Stimulated activated CD4-positive, alpha-beta T cell treated with anti-CD3 and anti-CD28 coated beads, Interleukin-15, amount 100 ng/mL, for 24 hours (primary cell): ENCODE measurements at places on chromosomes 2 and 18.

GRCh38 chr2:215434447-215435279, 1.2 kb downstream of the FN1 start:
- DNase-seq = no peak

DNA sequence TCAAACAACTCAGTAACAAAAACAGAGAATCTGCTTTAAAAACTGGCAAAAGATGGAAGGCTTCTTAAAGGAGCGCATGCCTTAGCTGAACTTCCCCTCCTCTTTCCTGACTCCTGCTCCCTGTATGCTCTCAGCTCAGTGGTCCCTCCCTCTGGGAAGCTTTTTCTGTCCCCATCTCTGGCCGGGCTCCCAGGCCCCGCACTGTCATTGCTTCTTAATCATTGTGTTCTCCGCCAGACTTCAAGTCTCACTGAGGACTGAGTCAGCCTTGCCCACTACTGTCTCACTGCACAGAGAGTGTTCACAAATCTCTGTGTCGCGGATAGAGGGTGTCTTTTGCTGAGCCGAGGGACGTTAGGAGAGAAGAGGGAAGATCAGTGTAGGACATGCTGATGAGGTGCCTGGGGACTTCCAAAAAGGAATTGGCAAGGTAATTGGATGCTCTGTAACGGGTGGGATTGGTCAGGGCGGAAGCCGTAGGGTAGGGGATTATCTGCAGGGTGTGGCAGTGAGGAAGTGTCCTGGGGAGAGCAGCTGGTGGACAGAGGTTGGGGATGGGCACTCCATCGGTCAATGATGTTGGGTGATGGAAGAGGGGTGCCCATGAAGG, 16.2 kb downstream of the TOGARAM2 start:
- DNase-seq = no peak

DNA sequence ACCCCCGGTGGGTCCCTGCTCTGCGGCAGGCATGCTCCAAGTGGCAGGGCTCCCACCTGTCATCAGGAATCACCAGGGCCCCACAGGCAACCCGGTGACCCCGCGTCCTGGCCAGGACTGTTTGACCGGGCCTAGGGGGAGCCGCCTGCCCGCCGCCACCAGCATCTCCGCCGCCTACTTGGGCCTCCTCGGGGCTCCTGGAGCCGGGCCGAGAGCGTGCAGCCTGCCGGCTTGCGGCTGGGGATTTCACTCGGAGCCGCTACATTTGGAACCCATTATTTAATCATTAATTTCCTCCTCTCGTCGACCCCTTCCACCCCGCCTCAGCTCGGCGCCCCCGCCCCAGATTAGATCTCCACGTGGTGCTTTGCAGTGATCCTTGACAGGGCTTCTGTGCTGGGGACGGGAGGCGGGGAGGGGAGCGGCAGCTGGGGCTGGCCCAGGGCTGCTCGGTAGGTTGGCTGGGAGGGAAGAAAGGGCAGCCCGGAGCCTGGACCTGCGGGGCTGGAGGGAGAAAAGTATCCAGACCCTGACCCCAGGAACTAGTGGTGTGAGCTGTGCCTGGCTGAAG, 295.4 kb downstream of the CYP26B1 start:
- DNase-seq = no peak

- no peak for DNase-seq
Observed at GRCh38 chr2:125398738-125399524, 1257.0 kb upstream of the GYPC start.

- DNase-seq = no peak
Observed at GRCh38 chr18:32455361-32455760, 15.3 kb downstream of the GAREM1 start.

DNA sequence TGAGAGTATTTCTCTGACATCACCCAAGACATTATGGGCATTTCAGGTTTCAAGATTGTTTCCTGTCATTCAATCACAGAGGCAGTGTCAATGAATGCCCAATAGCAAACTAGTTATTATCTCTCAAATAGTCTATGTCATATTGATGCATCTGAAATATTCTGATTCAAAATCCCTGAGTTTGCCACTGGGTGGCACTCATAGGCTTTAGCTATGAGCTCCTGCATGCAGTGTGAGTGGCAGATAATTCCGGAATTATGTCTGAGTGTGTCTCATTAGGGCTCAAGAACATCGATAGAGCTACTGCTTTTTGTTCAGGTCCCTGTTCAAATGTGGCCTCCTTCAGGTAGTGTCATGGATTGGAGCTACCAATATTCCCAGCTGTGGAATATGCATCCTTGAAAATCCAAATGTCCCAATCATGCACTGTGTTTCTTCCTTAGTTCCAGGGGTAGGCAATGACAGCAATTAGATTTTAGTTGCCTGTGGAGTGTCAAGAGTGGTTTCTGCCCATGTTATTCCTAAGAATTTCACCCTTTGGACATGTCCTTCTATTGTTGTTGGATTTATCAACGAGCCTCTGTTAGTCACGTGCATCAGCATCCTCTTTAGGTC, 7.8 kb upstream of the OR6B3 start:
- DNase-seq = peak; percentile 60

DNA sequence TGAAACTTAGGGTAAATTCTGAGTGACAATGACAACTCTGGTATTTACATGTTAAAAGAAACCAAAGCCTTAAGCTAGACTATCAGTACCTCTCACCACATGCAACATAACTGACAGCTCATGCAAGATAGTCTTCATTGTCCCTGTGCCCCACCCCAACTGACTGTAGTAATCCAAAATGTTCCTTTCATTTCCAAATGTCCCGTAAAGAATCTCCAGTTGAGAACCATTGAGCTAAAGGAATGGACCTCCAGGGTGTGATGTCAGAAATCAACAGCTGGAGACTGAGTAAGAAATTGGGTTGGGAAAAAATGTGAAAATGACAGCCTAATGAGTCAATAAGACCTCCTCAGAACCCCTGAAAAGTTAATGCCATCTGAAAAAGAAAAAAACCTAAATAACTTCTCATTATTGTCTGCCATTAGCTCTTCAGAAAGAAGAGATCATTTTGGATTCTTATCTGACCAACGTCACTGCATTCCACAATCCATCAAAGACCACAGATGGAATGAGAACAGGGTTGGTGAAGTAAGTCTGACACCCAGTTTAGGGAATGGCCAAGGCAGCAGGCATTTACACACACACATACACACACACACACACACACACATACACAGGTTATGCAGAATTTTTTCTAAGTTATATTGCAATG, 51.7 kb upstream of the ACVR2A start:
- DNase-seq = no peak

- DNase-seq = no peak
Observed at GRCh38 chr2:489838-490237, 187.4 kb downstream of the TMEM18 start.

GRCh38 chr2:3305952-3306351, 71.7 kb downstream of the EIPR1 start:
- DNase-seq = no peak

GRCh38 chr2:237294460-237294859, 119.5 kb downstream of the COL6A3 start:
- no peak for DNase-seq

- DNase-seq = no peak
Observed at GRCh38 chr2:141782574-141782973, 348.2 kb downstream of the LRP1B start.

DNA sequence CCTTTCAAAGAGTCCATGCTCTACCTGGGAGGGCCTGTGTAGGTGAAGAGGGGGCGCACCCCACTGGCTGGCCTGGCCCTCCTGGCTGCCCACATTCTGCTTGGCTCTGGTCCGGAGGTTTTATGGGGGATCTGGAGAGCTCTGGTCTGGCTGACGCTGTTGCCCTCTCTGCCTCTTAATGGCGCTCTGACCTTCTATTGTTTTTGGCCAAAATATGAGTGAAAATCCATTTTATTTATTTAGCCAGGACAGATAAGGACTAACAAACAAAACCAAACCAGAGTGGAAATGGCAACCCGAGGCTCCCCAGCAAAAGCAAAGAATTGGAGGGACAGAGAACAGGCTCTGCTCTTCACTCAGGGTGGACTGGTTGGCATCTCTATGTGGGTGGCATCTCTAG, 45.7 kb downstream of the PRKCE start:
- no peak for DNase-seq

DNA sequence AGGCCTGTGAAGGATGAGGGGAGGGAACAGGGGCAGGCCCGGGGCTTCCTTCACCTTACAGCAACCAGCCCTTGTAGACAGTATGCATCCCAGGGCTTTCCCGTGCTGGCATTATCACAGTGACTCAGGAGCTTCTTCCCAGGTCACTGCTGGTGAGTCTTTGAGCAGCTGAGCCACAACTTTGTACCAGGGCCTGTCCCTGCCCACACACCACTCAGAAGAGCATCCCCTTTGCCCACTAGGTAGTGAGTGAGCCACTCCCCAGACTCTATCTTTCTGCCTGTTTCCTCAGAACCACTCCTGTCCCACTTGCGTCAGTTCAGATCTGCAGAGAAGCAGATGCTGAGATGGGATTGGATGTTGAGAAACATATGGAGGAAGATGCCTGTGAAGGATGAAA, 69.6 kb upstream of the ALPP start:
- DNase-seq = no peak

GRCh38 chr2:111053266-111053665, 67.4 kb upstream of the BCL2L11 start:
- no peak for DNase-seq

DNA sequence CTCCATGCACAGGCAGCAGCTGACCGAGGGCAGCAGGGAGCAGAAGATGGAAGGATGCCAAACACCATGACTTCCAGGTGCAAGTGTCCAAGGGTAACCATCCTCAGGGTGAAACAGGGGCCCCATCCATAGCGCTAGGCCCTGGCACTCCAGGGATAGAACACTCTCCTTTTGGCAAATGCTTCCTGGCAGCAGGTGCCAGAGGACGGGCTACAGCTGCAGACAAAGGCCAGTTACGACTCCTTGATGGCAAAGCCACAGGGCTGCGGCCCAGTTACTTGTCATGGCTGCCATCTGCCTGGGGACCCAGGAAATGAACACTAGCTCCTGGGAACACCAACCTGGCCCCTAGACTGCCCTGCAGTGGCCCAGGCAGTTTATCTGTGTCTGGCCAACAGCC, 178.8 kb downstream of the TMEM163 start:
- DNase-seq = no peak

- no peak for DNase-seq
Observed at GRCh38 chr2:235979753-235980435, 188.3 kb downstream of the GBX2 start.

- DNase-seq = peak; percentile 44
Observed at GRCh38 chr18:23828426-23828825, 139.2 kb downstream of the LAMA3 start.

- no peak for DNase-seq
Observed at GRCh38 chr2:241817126-241817820, 8.3 kb downstream of the NEU4 start.
